ENCODE measurements at places on chromosomes 1 and 21.

DNA sequence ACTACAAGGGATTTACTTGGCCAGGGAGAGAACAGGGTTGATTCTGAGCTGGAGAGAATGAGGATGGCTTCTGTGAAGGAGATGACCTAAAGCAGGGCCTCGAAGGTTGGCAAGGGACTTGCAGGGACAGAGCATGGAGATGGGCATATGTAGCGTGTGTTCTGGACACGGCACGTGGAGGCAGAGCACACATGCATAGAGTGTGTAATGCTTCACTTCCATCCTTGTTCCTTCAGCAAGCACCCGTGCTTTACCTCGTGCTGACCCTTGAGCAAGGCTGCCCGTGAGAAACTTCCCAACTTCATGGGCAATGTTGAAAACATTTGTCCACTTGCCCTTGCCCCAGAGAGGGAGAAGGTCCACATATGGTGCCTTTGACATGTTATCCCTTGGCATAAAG, 33.1 kb downstream of the NFIA start:
- DNase-seq = no peak

GRCh38 chr1:210940081-210940617, 193.8 kb downstream of the KCNH1 start:
- DNase-seq = no peak

DNA sequence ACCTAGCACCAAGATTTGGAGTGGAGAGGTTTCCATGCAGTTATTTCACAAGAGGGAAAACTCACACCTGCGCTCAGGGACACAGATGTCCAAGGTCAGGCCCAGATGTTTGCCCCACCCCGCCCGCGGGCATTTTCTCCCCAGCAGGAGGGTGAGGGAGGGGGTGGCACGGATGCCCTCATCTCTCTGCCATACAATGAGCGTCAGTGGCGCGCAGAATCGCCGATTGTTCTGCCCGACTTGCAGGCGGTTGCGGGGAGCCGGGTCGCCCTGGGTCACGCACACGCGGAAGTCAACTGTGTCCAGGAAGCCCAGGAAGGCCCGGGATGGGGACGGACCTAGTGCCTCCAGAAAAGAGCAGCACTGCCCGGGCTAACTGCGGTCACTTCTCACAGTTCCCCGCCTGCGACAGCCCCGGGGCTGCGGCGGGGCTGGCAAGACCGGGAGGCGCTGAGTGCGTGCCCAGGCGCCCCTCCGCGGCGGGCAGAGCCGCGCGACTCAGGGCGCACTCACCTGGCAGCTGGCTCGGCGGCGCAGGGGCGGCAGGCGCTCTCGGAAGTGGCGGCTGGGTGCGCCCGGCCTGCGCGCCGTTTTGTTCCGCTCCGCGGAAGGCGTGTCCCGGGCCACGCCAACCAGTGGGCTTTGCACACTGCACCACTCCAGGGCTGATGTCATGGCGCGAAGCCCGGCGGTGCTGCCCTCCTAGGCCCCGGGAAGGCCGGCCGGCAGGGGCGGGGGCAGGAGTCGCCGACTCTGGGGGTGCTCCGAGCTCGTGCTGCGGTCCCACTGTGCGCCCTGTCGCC, at the start of gene CSRP1:
Gene CSRP1, minus strand, starts transcription at position 567 of the 803 bp plus-strand sequence. CDS start 10,820 bp downstream, outside the sequence.
- DNase-seq = peak; percentile 86

GRCh38 chr21:41647806-41648561, 118.9 kb downstream of the RIPK4 start:
- no peak for DNase-seq

All from hypothalamus (tissue), 51 donors.